ENCODE measurements at places on chromosomes 3 and 15. TPM values are rescaled to one million over a fixed set of nuclear protein-coding genes. Genes with fewer than 3 reads are reported as not detected.

Gene SH3GL3
- total RNA-seq = not detected

Gene NLGN1
- 16.3 TPM for total RNA-seq

Gene CCDC9B
- 47.3 TPM for total RNA-seq

Gene PLA1A
- not detected for total RNA-seq

Gene PLCD1
- 18.5 TPM for total RNA-seq

Gene TF
- total RNA-seq = 0.21 TPM

Gene PRSS50
- not detected for total RNA-seq

Gene C3orf22
- not detected for total RNA-seq

Gene KLHL6
- 14.8 TPM for total RNA-seq

Gene TLR9
- not detected for total RNA-seq

Gene ABTB1
- total RNA-seq = 15.2 TPM

Gene TIMP4
- 0.40 TPM for total RNA-seq

Gene SAMD7
- total RNA-seq = not detected

Measured in endothelial cell of umbilical vein (primary cell).